Hypothalamus (tissue), 51 donors: ENCODE measurements at places on chromosomes 5 and 9.
A peak's percentile ranks its signal among the peaks of the same experiment; 100 is the strongest.

DNA sequence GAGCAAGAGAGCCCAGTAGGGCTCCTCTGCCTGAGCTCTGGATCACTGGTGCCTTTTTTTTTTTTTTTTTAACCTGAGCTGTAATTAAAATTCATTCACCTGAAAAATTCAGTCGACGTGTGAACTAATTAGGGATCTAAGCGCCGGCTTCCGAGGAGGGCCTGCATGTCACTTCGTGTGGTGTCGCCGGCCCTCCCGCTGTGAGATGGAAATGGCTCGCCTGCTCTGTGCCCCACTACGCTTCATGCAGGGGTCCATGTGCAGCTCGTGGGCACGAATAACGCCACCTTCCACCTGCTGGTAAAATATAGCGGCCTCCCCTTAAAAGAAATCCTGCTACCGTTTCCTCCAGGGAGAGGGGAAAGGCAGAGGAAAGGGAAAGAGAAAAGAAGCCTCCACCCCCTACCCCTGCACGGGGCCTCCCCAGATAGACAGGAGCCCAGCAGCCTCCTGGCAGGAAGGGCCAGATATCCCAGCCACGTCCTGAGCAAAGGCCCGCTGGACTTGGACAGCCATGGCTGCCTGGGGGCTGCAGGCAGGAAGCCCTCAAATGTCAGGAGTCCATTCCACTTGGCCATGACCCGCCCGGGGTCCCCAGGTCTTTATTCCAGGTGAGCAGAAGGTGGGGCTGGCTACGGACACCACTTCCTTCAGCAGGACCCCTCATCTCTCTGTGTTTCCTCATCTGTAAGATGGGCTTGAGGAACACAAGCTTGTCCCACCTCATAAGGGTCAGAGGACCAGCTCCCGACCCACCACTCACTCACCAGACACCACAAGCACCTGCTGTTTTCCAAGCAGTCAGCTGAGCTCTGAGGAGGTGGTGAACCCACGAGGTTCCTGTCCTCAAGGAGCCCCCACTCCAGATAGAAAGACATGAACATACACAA is 38.2 kb upstream of the ZNF354A start:
- no peak for DNase-seq

GRCh38 chr5:172642926-172643871 is 2.1 kb downstream of the NEURL1B start:
- DNase-seq: no peak

- DNase-seq: no peak
Measured at GRCh38 chr9:112520656-112521055, 34.0 kb downstream of the KIAA1958 start.

- peak; percentile 36 for DNase-seq
Measured at GRCh38 chr5:88883836-88884607, 1.0 kb upstream of the MEF2C start.

- no peak for DNase-seq
Measured at GRCh38 chr5:75243510-75243909, 6.8 kb upstream of the ANKRD31 start.

GRCh38 chr5:15009420-15009819 is 137.8 kb upstream of the ANKH start:
- DNase-seq: no peak

DNA sequence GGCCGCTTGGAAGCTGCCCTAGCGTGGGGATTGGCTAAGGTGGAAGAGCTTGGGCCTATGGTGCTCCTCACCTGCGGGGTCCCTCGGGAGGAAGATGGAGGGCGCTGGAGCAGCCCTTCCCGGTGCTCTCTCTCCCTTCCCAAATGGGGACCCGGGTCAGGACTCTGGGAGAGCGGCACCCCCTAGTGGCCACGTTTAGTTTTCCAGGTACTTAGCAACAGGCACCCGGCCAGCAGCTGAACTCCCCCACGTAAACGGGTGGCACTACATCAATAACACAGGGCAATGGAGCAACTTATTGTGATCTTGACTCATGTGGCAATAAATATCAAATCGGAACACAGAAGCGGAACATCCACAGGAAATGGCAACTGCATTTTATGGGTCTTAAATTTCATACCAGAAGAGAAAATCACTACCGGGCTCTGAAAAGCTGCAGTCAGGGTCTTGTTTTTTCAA is 316.6 kb downstream of the AGTPBP1 start:
- DNase-seq: peak; percentile 47

DNA sequence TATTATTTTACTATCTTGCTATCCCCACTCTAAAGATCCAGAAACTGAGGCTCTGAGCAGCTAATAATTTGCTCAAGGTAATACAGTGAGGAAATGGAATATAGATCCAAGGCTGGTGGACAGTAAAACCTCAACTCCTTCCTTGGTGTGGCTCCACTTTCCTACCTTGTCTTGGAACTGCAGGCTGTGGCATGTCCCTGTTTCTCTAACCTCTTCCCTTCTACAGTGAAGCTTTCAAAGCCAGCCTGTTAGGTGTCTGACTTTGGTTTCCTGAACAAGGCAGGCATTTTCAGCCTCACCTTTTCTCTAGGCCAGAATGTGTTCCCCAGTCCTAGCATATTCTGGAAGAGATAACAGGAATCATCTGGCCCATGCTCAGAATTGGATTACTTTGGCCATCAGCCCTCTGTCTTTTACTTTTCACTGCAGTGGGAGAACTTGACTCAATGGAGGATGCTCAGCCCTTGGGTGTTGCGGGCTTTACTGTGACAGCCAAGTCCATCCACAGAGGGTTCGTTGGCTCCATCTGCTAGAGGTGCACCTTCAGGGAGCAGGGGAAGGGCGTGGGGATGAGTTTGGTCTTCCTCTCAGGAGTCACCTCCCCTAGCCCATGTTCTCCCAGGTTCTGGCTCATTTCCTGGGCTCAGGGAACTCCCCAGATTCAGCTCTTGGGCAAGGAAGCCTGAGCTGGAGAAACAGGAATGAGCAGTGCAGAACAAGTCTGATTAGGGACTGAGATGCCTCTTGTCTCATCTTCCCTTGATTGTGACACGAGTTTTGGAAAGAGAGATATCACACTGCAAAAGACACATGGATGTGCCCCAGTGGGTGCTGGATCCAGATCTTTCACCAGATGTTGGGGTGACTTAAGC is 1.1 kb downstream of the NIPAL4 start:
- no peak for DNase-seq

DNA sequence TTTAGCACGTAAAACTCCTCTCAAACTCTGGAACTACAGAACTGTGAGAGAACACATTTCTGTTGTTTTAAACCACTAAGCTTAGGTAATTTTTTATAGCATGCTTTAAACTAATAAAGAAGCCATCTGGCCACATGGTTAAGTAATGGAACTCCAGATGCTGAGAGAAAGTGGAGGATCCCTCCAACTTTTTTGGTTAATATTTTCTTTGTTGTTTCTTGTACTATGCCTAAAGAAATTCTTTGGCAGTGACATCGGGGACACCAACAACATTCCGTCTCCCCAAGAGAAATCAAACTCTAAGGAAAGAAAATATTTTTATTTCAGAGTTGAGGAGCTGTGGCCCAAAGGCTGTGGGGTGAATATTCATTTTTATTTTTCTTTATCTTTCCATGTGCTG is 734.8 kb upstream of the CDH9 start:
- no peak for DNase-seq

DNA sequence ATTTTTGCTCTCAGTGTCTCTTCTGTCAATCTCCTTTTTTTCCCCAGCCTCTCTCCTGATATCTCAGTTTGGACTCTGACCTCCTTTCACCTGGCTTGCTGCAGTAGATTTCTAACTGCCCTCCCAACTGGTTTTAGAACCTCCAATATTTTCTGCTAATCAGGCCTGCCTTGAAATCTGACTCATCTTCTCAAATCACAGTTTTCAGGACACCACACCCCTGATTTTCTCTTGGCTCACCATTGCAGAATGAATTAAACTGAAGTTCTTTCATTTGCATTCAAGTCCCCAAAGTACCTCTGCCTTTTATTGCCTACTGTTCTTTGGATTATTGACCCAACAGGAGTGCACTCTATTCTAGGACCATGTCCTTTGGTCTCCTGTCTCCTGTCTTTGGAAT is 310.4 kb upstream of the TRPC7 start:
- no peak for DNase-seq

DNA sequence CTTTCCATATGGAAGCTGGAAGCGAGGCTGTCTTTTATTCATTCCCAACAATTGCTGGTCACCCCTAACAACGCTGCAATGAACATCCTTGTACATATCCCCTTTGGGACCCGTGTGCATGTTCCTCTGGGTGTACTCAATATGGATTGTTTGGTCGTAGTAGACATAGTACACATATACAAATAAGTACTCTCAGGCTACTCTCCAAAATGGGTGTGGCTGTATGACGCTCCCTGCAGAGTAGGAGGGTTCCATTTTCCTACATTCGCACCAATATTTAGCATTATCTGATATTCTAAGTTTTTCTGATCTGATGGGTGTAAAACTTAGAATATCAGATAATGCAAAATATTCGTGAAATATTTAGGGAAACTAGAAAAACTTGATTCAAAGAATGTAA is 23.2 kb upstream of the NAA35 start:
- DNase-seq: no peak

- DNase-seq: no peak
Measured at GRCh38 chr5:92019376-92019990, 636.4 kb upstream of the ARRDC3 start.

- no peak for DNase-seq
Measured at GRCh38 chr9:113658545-113658895, 195.0 kb downstream of the RGS3 start.

DNA sequence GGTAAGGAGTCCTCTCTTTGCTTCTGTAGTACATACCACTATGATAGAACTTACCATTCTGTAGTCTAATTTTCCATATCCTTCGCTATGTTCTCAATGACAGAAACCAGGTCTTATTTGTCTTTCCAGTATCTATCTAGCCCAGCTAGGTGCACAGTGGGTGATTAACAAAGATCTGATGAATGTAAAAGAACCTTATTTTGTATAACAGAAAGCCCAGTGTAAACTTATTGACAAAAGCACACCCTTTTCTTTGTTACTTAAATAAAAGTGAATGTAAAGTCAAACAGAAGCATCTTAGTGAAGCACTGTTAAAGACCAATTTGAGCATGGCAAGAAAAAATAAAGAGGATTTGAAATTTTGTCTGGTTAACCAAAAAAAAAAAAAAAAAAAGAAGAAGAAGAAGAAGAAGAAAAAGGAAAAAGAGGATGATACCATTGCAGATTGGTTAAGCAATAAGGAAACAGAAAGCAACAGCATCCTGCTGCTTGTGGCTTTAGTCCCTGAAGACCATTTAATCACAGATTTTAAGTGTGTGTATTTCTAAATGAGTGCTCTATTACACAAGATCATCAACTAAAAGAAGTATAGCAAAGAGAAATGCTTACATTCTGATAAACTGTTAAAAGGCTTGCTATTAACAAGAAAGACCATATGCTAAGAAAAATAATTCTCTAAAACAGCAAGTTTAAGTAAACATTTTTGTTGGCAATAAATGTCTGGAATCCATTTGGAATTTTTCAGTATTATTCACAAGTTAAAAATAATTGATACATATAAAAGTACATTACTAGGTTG is 21.2 kb downstream of the MEGF9 start:
- DNase-seq: no peak

GRCh38 chr5:124735169-124735858 is 11.1 kb downstream of the ZNF608 start:
- DNase-seq: no peak

- no peak for DNase-seq
Measured at GRCh38 chr5:173964506-173964905, 24.5 kb upstream of the C5orf47 start.

DNA sequence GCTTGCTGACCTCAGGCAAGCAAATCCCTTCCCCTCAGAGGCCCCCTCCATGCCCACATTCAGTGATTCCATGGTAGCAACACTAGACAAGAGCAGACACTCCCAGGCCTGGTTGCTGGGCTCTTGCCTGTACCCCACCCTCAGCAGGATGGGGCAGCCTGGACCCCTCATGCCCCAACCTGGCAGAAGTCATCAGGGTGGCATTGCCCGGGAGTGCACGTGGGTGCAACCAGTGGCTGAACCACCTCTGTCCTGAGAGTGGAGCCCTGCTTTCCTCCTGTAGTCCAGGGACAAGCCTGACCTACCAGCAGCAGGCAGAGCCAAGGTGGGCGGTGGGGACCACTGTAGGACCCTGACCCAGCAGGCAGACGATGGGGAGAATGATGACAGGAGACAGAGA is 65.8 kb upstream of the TBC1D2 start:
- no peak for DNase-seq

GRCh38 chr5:54066433-54066832 is 243.9 kb downstream of the ARL15 start:
- no peak for DNase-seq

- no peak for DNase-seq
Measured at GRCh38 chr5:14749579-14750101, 85.1 kb downstream of the OTULIN start.

- no peak for DNase-seq
Measured at GRCh38 chr5:122078116-122079110, at the start of gene LOX. TSS of gene LOX (minus strand) at chr5:122078259. CDS start at chr5:122077985, 274 bp downstream.

DNA sequence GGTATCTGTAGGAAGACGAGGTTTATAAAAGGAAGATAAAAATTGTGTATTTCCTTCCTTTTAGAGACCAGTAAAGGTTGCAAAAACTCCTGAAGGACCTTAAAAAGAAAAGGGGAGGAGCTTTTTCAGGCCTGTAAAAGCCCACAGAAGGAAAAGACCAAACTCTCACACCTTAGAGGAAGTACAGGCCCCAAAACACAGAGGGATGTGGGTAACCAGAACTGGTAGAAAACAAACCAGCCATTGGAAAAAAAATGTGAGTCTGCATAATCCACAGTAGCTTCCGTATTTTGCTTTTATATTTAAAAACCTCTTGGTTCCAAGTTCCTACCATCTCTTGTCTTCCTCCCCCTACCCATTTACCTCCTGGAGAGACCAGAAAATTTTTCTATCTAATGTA is 8.5 kb downstream of the GIN1 start:
- no peak for DNase-seq

GRCh38 chr9:33719581-33720374 is 75.6 kb upstream of the PRSS3 start:
- DNase-seq: no peak

- no peak for DNase-seq
Measured at GRCh38 chr5:142322747-142323479, 1.9 kb downstream of the SPRY4 start.

DNA sequence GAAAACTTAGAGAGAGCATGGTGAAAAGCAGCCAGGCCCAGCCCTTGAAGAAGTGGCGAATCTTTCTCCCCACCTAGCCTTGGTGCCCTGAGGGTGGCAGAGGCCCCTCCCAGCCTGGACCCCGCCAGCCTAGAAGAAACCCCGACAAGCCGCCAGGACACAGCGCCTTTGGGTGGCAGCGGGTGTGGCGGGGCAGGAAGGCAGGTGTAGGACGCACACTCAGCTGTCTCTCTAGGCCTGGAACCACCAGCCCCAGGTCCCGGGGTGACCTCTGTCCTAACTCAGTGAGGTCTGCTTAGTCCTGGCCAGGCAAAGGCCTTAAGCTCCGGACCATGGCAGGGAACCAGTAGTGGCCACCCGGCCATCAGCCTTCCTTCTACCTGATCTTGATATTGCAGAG is 178.3 kb downstream of the BARX1 start:
- no peak for DNase-seq
